Ovary (tissue), 10 donors: ENCODE measurements at places on chromosomes 2 and 18. TPM values are rescaled to one million over a fixed set of nuclear protein-coding genes. Genes with fewer than 3 reads are reported as not detected.

Gene UPP2
- total RNA-seq: 0.23 TPM

Gene CCDC150
- 0.25 TPM for total RNA-seq

Gene UGT1A5
- not detected for total RNA-seq

Gene PLGLB1
- total RNA-seq: 1.6 TPM

Gene CPS1
- 2.6 TPM for total RNA-seq

Gene ORC4
- 44.3 TPM for total RNA-seq

Gene RAD51AP2
- total RNA-seq: 0.05 TPM

Gene M1AP
- total RNA-seq: 0.50 TPM

Gene CPO
- not detected for total RNA-seq

Gene COL4A3
- 4.8 TPM for total RNA-seq

GRCh38 chr2:79235135-79235534 is 75.6 kb upstream of the REG3A start:
- no peak for DNase-seq

- no peak for DNase-seq
Observed at GRCh38 chr18:52339891-52340371, at the start of gene DCC. Gene DCC, plus strand, starts transcription at chr18:52340197. Its CDS starts 591 bp downstream, at chr18:52340788.

DNA sequence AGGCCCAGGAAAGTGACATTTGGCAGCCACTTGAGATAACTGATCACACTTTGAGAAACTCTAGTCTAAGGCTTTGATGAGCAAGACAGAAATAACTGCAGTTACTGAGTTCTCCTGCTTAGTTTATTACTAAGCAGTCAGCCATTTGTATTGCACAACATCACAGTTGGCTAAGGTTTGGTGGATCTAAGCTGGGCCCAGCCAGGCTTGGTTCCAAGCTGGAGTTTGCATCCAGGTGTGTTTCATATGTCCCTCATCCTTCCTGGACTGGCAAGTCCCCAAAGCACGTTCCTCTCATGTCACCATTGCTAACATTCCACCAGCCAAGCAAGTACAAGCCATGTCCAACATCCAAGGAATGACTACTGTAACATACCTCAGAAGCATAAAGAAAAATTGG is 71.3 kb upstream of the ZNF532 start:
- DNase-seq: no peak

GRCh38 chr2:167748536-167748935 is 498.9 kb downstream of the STK39 start:
- DNase-seq: no peak

- no peak for DNase-seq
Observed at GRCh38 chr2:144824306-144825080, 304.6 kb upstream of the ZEB2 start.

DNA sequence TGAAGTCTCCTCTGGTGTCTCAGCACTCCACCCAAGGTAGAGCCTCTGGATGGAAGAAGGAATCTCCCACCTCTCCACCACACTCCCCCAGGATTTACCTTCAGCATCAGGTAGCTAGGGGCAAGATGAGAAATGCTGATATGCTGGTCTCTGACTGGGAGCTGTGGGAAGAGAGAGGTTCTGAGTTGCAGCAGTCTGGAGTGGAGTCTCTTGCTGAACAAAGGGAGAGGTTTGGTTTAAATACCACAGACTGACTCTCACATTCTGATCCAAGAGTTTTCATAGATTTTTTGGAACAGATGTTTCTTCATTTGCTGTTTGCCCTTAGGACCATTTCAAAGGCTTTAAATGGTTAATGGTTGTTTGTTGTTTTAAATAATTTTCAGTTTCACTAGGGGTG is 1.1 kb upstream of the CFLAR start:
- no peak for DNase-seq

DNA sequence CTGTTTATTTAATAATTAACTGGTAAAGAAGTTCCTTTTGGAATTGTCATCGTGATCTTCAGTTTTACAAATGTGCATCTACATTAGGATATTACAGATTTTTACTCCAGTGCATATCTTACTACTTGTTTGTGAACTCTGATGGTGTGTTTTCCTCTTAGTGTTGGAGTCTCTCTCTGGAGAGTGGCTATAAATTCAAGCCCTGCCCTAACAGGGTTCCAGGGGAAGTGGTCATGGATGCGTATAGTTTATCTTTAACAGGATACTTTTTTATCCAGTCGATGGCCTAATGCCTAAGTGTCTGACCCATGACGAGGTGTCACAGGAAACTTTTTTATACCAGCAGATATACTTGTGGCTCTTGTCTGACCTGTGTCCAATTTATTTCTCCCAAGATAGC is 75.4 kb downstream of the CHN1 start:
- DNase-seq: no peak

DNA sequence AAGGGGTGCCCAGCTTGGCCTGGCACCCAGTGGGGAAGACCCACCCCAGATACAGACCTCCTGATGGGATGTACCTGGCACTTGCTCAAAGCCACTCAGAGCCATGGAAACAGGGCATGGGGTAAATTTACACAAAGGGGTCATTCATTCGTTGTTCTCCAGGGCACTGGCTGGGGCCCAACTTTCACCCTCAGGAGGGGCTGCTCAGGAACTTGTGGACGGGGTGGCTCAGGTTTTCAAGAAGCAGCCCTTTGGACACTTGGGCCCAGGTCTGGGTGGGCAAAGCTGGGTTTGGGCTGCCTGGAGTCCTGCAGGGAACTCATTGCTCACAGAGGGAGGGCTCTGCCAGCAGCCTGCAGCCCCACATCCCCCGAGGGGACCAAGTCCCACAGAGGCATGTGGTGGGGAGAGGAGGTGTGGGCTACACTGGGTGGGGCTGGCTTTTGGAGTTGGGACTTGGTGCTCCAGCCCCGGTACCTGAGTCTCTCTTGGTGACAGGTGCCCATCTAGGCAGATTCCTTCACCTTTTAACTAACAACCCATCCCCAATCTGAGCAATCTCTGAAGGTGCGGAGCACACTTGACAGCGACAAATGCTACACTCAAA is 172.3 kb downstream of the CELF4 start:
- DNase-seq: no peak

DNA sequence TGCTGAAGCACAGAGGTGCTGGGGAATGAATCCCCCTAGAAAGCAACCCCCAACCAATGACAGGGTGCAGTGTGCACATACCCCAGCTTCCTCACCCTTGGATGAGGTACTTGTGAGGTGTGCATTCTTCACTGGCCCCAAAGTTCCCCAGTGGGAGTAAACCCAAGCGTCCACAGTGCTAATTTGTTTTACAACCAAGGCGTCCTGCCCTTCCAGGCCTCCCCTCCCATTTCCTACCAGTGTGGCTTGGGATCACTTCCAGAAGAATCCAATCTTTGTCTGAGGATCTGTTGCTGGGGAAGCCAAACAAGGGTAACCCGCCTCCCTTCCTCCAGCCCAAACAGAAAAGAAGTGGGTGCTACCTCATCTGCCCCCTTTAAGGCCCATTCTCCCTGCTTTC is 40.3 kb upstream of the TEX51 start:
- no peak for DNase-seq

- no peak for DNase-seq
Observed at GRCh38 chr2:54429811-54430551, 26.1 kb upstream of the SPTBN1 start.

GRCh38 chr2:10575609-10576280 is 114.0 kb downstream of the NOL10 start:
- DNase-seq: no peak

DNA sequence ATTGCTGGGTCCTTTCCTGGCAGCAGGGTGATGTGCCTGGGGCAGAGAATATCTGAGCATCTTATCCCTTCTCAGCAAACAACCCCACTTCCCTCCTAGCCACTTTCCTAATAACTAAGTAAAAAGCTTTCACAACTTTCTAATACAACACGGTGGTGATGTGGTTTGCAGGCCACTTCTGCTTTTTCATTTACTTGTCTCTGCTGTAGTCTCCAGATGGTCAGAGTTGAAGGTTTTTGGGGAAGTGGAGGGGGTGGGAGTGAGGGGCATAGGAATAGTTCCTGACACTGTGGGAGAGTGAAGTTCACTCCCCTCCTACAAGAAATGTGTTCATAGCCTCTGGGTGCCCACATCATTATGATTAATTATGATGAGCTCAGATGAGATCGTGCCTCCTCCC is 11.6 kb downstream of the OXER1 start:
- no peak for DNase-seq

GRCh38 chr18:9708057-9708433 is at the start of gene RAB31:
Gene RAB31, plus strand, starts transcription at chr18:9708301. Its CDS starts 105 bp downstream, at chr18:9708406.
- peak; percentile 86 for DNase-seq

DNA sequence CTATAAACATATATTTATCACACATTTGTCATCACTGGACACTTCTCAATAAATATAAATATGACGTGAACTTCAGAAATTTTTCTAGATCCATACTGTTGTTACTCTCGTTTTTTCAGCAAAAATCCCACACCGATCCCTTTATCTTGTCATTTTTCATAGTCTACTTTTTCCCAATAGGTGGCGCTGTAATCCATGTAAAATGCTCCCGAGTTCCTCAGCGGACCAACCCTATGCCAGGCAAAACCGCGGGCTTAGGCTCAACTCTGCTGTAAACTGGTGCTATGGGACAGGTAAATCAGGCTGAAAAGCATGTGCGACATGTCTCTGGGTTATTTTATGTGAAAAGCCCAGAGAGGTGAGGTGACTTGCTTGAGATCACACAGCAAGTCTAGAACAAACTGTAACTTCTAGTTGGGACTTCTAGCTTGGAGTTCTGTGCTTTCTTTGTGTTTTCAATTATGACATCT is 104.0 kb downstream of the COBLL1 start:
- peak; percentile 60 for DNase-seq

DNA sequence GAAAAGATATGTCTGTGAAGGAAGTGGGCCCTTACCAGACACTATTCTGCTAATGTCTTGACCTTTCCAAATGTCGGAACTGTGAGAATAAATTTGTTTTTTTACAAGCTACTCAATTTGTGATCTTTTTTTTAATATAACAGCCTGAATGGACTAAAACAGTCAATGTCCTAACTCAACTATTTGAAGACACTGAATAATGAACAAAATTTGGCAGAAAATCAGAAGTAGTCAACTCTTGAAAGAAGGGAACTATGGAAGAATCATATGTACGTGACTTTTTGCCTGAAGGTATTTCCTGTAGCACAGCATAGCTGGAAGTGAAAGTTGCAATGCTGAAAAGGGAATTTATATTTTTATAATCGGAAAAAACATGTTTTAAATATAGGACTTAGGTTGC is 351.8 kb upstream of the TFPI start:
- DNase-seq: no peak

DNA sequence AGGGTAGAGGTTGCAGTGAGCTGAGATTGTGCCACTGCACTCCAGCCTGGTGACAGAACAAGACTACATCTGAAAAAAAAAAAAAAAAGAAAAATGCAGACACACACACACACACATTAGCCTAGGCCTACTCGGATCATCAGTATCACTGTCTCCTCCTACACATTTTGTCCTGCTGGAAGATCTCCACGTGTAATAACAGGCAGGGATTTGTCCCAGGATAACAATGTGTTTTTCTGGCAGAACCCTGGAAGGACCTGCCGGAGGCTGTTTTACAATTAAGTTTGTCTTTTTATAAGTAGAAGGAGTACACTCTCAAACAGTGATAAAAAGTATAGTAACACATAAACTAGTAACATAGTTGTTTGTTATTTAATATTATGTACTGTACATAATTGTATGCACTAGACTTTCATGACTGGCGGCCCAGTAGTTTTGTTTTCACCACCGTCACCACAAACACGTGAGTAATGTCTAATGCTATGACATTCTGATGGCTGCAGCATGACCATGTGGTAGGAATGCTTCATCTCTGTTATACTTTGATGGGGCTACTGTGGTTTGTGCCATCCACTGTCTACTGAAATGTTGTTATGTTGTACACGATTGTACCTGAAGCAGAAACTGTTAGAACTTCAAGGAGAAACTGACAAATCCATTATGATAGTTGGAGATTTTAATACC is 130.6 kb downstream of the ATP9B start:
- no peak for DNase-seq

GRCh38 chr2:178700136-178700535 is 107.1 kb downstream of the TTN start:
- DNase-seq: no peak

- no peak for DNase-seq
Observed at GRCh38 chr2:76572981-76573380, 862.3 kb upstream of the GCFC2 start.
